T-helper 2 cell treated with Interferon-gamma antibody and Interleukin-4, amounts not matched to agents 5 μg/mL and 100 μg/mL, for 36 hours (primary cell): ENCODE measurements at places on chromosomes 5 and 9.

GRCh38 chr5:76958991-76959767 lies 6.3 kb downstream of the CRHBP start:
- no peak for DNase-seq

- DNase-seq, result no peak
Measured at GRCh38 chr5:127960270-127960691, 123.3 kb upstream of the SLC12A2 start.

DNA sequence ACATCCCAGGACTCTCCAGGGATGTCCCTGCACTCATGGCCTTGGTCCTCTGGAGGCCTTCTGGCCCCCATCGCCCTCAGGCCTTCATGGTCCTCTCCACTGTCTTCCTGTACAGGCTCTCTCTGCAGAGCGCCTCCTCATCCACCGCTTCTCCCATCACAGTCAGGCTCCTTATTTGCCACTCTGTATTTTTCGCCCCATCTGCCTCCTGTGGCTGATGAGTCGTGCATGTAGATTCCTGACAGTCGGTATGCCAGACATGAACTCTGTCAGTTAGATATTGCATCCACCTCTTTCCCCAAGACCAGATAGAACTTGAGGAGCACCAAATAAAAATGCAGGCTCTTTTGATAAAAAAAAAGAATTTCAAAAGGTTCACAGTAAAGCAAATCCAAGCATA lies 362.8 kb downstream of the IRX1 start:
- no peak for DNase-seq

DNA sequence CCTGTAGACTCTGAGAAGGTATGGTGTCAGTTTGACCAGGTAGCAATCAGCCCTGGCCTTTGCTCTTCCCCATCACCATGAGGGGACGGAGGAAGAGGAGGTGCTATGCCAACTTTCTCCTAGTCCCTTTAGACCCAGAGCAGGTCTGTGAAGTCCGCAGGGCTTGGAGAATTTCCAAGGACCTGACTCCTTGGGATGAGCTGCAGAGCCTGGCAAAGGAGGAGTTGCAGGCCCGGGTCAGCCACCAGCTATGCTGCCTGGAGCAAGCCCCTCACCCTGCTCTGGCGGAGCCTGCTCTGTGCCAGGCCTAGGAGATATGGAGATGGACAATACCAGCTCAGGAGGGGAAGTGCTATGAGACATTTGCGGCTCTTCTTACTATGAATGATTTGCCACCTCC lies 188.3 kb downstream of the CDK5RAP2 start:
- DNase-seq, result no peak

- DNase-seq, result no peak
Measured at GRCh38 chr5:171272996-171273970, 35.8 kb upstream of the TLX3 start.

DNA sequence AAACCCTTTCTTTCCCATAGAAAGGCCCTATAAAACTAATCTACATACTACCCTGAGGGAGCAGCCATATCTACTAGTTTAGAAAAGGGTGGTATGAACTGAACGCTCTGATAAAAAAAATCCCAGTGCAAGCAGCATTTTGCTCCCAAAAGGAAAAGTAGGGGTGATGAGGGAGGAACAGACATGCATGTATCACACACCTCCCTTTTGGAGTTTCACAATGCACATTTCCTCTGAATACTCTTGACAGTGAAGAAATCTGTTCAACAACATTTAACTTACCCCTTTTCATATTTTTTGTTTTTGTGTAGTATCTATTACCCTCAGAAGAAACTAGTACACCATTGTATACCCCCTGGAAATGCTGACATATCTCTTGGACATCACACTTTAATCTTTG lies 411.4 kb downstream of the MAT2B start:
- no peak for DNase-seq

DNA sequence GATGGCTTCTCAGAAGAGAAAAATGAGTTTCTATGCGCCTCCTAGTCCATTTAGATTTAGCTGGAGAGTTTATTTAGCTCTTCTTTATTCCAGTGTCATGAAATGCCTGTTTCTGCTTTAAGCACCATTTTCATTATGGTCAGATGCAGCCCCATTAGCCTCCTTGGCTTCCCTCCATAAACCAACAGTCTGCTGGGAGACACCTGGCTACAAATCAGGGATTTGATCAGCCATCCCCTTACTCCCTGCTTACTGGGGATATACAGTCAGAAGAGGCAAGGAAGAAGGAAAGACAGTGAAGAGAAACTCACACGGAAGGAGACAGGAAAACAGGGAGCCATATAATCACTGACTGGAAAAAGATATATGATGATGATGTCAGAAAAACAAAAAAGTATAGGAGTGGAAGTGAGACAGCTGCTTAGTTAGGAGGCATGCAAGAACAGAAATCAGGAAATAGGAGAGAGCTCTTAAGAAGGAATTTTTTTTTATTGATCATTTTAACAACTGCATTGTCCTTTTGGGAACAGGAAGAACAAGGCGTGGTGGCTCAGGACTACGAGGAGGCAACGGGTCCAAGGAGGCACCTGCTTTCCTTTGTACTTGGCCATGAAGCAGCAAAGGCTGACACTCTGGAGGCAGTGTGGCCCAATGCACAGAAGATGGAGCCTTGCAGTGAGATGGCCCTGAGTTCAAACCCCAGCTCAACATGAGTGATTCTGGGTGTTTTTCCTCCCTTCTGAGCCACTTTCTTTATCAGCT lies 56.1 kb downstream of the MED27 start:
- no peak for DNase-seq

- DNase-seq, result no peak
Measured at GRCh38 chr5:174300941-174301761, 255.6 kb downstream of the NSG2 start.

DNA sequence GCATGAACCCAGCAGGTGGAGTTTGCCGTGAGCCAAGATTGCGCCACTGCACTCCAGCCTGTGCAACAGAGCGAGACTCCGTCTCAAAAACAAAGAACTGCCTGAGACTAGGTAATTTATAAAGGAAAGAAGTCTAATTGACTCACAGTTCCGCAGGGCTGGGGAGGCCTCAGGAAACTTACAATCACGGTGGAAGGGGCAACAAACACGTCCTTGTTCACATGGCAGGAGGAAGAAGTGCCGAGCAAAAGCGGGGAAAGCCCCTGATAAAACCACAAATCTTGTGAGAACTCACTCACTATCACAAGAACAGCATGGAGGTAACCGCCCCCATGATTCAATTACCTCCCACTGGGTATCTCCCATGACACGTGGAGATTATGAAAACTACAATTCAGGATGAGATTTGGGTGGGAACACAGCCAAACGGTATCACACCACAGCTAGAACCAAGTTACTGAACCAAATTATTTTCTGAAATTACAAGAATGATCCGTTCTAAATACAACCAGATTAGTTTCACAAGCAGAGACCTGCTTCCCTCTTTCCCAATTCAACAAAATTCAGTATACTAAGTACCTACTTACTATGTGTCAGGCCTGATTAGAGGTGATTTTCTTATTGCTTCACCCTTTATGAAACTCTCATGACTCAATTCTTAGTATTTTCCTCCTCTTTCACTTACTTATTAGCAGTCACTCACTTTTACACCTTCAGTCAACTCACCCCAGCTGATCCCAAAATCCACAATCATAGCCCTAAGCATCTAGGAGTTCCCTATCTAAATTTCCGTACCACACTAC lies 8.4 kb downstream of the UBTD2 start:
- peak; percentile 64 for DNase-seq

- no peak for DNase-seq
Measured at GRCh38 chr5:37615184-37615583, 224.7 kb downstream of the GDNF start.

GRCh38 chr9:111839987-111840386 lies 45.2 kb upstream of the SHOC1 start:
- no peak for DNase-seq

DNA sequence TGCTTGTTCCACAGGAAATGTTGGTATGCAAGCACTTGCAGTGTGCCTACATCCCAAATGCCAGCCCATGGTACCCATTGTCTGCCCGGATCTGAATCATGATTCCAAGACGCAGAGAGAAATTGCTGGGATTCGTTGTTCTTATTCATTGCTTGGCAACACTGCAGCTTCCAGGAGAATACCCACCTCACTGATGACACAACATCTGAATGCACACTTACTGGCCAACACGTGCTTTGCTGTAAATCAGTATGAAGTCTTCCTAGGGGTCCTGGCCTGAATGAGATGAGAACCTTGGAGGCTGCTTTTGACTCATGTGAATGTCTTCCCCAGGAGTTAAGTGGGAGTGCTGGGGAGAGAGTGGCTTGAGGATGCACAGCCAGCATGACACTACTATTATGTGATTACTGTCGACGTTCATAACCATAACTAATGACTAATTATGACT lies 11.6 kb downstream of the SRD5A1 start:
- DNase-seq, result no peak

- DNase-seq, result no peak
Measured at GRCh38 chr5:178818094-178818493, 41.7 kb upstream of the ZNF354B start.

DNA sequence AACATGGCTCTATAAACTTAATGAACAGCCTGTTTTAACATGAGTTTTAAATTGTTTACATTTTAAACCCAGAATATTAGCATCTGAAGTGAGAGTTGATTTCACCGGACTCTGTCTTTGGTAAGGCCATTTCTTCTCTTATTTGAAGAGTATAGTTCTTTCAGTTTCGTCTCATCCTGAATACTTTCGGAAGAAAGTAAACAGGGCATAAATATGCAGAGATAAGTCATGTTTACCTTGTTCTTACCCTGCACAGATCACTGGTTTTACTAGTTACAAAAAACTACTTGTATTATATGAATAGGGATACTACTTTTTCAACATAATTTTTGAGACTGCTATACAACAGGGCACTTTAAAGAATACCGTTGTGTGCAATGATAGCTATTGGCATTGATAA lies 656.3 kb upstream of the ZNF608 start:
- no peak for DNase-seq
